ENCODE measurements at places on chromosomes 11 and 22.

DNA sequence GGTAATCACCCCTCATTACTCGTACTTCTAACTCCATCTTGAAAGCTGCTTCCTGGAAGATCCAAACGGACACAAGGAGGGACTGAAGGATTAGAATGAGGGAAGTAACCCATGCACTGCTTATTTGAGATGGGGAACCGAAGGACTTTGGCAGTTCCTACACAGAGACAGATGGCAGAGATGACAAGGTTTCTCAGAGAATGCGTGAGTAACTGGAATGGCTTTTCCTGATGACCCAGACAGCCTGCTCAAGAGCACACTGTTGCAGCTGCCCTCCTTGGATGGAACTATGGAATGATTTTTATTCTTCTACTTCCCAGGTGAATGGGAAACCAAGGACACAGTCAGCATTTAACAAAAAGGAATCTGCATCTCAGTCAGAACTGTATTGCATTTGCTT is 7.3 kb downstream of the KCNJ11 start:
- no peak for DNase-seq

DNA sequence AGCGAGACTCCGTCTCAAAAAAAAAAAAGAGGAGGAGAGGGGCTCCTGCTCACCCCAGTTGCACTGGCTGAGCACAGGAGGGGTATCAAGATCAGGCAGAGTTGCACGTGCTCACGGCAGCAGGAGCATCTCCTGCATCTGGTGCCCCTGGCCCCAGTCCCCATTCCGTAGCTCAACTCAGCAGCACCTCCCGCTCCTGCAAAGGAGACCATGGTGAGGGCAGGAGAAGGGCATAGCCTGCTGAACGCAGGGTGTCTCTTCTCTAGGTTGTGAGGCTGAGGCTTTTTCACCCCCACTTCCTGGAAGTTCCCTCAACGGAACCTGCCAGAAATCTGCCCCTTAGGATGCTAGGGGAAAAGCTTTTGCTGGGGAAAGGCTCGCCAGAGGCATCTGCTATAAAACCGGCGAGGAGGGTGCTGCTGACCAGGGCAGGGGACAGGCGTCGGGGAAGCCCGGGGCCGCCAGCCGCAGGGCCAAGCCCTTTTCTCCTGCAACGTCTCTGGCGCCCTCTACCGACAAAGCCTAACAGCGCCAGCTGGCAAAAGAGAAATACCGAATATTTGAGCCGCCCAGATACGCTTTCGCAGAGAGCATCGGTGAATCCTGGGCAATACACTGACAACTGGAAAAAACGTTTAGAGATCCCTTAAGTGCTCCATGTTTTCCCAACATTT is 1.0 kb upstream of the PPP6R2 start:
- DNase-seq: peak; percentile 32

DNA sequence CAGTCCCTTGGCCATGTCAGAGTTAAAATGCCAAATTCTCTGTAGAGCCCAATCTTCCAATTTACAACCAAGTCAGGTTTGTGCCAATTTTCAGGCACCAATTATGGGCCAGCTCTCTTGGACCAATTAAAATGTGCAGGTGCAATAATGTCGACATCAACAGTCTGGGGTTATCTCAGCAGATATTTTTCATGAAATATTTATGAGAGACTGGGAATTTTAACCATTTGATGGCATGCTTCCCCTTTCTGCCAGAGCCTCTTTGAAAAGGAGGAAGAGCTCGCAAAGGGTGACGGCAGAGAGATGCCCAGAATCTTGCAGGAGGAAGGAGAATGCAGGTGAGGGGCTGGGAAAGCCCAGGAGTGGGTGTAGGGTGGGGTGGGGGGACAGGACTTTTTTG is 100.8 kb upstream of the SYT13 start:
- no peak for DNase-seq

DNA sequence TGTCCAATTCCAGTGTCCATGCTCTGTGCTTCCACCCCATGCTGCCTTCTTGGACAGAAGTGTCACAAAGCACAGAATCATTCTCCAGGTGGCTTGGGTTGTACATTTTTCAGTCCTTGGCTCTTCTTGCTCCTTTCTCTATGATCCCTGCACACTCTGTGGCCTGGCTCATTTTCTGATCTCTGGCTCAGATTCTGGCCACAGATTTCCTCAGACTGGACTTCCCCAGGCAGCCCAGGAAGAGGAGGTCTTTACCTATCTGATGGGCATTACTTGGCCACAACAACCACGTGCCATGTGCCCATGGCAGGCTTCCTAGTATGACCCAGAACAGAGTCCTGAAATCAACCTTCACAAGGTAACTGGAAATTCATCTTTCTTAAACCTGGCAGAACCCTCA is 27.2 kb downstream of the SYTL2 start:
- DNase-seq: no peak
